Placental pericyte (primary cell): ENCODE measurements at places on chromosomes 7 and 10. TPM values are rescaled to one million over a fixed set of nuclear protein-coding genes. Genes with fewer than 3 reads are reported as not detected.

Gene CCDC146
- 1.0 and 1.3 TPM in 2 replicates for total RNA-seq

Gene CHST3
- total RNA-seq = 16.9 and 26.8 TPM in 2 replicates

Gene ACBD7
- 0.72 TPM in 1 of 2 replicates, not detected in the other for total RNA-seq

Gene AP3M1
- total RNA-seq = 43.3 and 51.4 TPM in 2 replicates

Gene PLOD3
- total RNA-seq = 101 and 108 TPM in 2 replicates

Gene CFTR
- not detected in 2 replicates for total RNA-seq

Gene COL13A1
- total RNA-seq = 4.6 and 34.2 TPM in 2 replicates

Gene TCF7L2
- total RNA-seq = 8.6 and 13.8 TPM in 2 replicates

Gene LIPJ
- not detected in 2 replicates for total RNA-seq

Gene PLEKHA8
- 12.7 and 14.6 TPM in 2 replicates for total RNA-seq

Gene SAMD9L
- total RNA-seq = 6.1 and 36.1 TPM in 2 replicates

Gene SLC26A3
- total RNA-seq = not detected in 2 replicates

Gene ASZ1
- total RNA-seq = not detected in 2 replicates

Gene GPNMB
- total RNA-seq = 93.1 and 188 TPM in 2 replicates

Gene PNLIPRP3
- total RNA-seq = not detected in 2 replicates

Gene STEAP4
- under 0.01 and 0.14 TPM in 2 replicates for total RNA-seq
